Esophagus squamous epithelium (tissue), 5 donors: ENCODE measurements at places on chromosomes 6 and 20.

DNA sequence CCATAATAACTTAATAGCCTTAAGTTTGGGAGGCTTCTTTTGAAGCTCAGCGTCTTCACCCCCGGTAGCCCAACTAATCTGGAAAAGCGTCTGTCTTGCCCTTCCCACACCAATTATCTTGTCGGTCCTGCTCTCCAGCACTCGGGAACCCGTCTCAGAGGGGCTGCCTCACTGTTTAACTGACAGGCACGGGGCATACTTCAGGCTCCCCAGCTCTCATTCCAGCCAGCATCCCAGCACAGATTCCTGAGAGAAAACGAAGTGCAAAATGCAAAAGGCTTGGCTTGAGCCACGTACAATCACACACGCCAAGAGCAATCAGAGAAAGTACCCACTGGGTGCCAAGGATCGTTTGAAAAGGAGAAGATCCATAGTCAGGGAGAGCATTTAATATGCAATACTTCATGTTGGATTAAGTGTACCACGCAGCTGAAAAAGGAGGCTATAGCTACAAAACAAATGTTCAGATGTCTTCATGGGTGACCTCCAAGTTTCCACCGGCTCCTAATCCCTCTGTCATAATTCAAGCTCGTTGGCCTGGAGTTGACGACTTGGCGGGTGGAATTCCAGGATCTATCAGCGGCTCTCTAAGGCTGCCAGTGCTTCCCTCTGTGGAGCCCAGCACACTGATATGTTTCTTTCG, 53.7 kb upstream of the STX16 start:
- DNase-seq: no peak

DNA sequence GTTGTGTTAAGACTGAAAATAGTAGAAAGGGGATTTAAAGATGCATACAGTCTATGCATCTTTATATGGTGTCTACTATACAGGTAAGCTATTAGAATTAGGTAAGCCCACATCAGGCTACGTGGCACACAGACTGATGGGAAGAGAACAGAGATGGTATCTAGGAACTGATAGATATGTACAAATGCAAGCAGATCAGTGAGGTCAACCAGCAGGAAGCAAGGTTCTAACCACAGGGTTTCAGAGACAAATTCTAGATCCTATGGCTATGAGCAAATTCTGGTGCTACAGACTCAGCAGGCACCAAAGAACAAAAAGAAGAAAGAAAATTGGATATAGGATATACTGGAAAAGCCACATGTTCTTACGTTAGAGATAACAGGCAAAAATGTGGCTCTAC, 110.6 kb downstream of the TRDN start:
- DNase-seq: no peak

DNA sequence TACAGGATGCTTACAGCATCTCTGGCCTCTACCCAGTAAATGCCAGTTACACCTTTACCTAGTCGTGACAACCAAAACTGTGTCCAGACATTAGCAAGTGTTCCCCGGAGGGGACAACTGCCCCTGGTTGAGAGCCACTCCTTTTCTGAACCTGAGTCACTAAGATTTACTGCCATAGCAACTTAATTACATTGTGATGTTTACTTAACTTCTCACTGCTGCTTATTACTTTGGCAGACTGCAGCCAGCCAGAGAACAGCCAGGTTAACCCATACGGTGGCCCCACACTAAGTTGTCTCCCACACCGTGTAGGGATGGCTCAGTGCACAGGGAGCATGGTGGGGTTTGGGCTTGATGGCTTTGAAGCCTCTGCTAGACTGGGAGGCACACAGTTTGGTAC, 204.7 kb upstream of the SULF2 start:
- DNase-seq: no peak

DNA sequence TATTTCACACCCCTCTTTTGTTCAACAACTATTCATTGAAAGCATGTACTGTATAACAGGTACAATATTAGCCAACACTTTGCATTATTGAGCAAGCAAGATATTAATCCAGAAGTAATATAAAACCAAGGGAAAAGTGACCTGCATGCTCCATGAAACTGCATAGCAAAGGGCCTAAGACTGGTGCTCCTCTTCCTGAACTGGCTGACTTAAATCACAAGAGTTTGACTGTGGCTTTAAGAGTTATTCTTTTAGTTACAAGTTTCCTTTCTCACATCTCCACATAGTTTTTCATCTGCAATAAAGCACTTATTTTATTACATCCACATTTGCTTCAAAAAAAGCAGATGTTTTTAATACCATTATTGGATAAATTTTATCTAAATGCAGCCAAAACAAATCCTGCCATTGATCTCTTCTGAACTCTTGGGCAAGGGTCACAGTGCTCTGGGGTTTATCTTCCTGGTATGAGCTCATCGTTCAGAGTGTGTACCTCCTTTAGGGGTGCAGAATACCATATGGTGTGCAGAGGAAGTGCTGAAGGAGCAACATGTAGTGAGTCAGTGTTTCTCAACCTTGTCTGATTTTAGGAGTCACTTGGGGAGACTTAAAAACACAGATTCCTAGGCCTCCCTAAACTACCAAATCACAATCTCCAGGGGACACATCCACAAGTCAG, 1225.9 kb upstream of the MAP3K7 start:
- DNase-seq: no peak

GRCh38 chr20:35171753-35172433, at the start of gene PROCR:
Gene PROCR (plus strand): TSS chr20:35172072. CDS start chr20:35172155, 83 bp downstream.
- DNase-seq: no peak

GRCh38 chr6:84464471-84464870, 237.0 kb upstream of the CEP162 start:
- no peak for DNase-seq

- no peak for DNase-seq
These were observed 21.9 kb upstream of the SGK2 start for GRCh38 chr20:43536817-43537440.

DNA sequence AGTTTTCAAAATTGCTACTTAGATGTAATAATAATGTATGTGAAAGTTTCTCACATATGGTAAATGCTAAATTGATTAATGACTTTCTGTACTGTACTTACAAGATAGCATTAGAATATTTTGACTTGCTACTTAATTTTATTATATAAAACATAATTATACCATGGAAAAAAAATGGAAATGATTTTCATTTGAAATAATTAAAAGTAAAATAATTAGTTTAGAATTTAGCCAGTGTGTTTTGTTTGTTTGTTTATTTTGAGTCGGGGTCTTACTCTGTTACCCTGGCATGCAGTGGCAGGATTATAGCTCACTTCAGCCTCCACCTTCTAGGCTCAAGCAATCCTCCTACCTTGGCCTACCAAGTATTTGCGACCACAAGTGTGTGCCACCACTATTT, 7.1 kb downstream of the STXBP5 start:
- DNase-seq: no peak

- DNase-seq: no peak
These were observed 172.1 kb upstream of the RUNX2 start for GRCh38 chr6:45156075-45156474.

DNA sequence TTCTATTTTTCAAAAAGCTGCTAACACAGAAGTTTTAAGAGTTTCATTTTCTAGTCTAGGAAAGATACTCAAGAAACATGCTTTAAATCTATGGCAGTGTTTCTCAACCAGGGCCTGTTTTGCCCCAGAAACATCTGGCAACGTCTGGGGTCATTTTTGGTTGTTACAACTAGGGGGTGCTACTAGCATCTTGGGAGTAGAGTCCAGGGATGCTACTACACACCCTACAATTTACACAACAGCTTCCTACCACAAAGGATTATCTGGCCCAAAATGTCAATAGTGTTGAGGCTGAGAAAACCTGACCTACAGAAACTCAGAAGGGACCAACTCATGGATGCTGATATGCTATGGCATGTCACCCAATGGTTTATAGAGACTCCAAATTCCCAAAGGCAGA, 24.4 kb downstream of the SERAC1 start:
- DNase-seq: no peak

DNA sequence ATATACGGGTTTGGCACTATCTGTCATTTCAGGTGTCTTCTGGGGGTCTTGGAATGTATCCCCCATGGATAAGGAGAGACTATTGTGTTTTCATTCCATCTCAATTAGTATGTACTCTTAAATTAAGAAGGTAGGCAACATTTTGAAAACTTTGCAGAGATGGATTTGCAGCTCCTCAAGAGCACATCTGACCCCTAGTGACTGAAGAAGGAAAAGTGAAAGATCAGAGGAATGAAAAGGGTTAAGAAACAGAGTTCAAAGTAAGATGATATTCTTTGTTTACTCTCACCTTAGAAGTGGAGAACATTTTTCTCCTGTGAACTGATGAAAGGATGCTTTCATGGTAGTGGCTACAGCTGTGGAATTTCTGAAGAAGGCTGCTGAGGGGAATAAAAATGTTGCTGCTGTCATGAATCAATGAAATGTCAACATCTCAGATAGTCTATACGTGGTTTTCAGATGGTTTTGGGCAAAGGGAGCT, 41.5 kb downstream of the SH3BGRL2 start:
- DNase-seq: no peak

DNA sequence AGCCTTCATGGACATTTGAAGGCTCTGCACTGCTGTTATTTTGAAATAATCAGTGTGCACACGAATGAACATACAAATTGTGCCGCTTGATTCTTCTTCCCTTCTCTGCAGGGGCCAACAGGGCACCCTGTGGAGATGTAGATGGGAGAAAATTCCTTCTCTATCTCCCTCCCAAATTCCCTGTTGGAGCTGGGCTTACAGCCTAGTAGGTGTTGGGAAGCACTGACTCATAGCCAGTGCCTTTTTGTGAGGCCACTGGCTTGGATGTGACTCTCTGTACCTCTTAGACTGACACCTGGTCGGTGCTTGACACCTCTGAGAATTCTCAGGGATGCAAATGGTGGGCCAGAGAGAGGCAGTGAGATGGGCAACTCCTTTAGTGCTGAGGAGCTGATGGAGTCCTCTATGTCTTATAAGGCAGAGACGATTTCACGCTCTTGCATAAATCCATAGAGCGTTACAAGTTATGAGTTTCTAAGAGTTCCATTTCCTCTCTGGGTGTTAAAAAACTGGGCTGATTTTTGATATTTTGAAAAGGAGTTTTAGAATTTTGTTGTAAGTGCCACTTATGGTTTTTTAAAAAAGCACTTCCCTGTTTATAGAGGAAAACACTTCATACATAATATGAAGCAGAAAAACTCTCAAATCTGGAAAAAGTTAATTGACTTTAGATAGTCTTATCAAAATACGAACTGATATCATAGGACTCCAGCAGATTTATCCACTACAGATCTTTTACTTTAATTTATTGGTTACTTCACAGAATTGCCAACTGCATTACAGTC, 89.8 kb upstream of the MAP3K7 start:
- no peak for DNase-seq

DNA sequence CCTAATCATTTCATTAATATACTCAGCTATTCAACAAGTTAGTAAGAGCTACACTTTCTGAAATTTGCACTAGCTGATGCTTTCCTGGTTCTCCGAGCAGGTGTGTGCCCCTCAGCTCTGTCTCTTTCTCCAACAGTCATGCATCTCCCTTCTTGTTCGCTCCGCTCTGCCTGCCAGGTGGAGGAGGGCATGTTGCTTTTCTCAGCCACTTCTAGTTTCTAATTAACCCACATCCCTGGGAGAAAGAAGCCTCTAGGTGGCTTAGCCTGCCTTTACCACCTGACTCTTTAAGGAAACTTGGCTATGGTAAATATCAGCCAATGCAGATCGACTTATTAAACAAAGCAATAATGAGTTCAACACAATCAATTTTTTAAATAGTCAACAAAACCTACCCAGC, 34.2 kb downstream of the LRFN2 start:
- DNase-seq: no peak

GRCh38 chr6:132410830-132411229, 9.6 kb upstream of the MOXD1 start:
- no peak for DNase-seq

- no peak for DNase-seq
These were observed 253.6 kb upstream of the RAB32 start for GRCh38 chr6:146289816-146290588.

- no peak for DNase-seq
These were observed 7.4 kb downstream of the TMEM14C start for GRCh38 chr6:10730254-10730653.

GRCh38 chr6:168649209-168649608, 208.2 kb downstream of the SMOC2 start:
- no peak for DNase-seq

DNA sequence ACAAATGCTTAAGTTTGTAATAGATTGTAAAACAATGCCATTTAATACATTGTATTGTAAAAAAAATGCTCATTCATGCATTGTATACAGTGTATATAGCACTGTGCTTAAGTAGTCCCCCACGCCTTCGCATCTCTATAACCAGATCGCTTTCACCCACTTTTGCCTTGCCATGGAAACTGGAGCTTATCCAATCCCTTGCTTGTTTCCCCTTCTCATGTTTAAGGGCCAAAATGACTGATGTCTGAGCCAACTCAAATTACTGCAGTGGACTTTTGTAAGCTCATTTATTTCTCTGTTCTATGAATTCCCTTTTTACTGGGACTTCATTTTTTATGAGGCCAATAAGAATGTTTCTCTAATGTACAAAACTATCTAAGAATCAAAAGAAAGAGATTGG, 730.9 kb upstream of the GJE1 start:
- DNase-seq: no peak

GRCh38 chr6:131400779-131401496, 172.1 kb upstream of the ARG1 start:
- no peak for DNase-seq
